ENCODE measurements at places on chromosomes 16 and 17.
A peak's percentile ranks its signal among the peaks of the same experiment; 100 is the strongest.

DNA sequence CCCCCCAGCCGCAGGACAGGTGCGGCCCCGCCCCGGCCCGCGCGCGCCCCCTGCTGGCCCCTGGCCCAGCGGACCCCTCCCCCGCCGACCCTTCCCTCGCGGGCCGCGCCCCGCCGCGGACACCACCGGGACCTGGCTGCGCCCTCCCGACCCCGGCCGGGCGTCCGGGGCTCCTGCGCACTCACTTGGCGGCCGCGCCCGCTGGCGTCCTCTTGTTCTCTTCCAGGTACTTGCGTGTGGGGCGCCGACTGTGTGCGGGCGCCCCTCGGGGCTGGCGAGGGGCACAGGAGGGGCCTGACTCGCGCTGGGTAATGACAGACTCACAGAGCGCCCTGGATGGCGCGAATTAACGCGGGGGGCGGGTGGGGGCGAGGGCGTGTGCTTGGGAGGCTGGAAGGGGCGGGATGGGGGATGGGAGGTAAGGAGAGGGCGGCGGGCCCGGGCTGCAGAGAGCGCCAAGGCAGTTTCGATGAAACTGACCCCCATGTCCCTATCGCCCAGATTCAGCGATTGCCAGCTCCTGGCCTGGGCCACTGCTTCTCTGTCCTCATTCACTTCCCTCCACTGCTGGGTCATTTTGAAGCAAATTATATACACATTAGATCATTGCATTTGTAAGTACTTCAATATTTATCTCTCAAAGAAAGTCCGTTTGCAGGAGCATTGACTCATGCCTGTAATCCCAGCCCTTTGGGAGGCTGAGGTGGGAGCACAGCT is 445 bp upstream of the DBNDD1 start:
- no peak for DNase-seq

DNA sequence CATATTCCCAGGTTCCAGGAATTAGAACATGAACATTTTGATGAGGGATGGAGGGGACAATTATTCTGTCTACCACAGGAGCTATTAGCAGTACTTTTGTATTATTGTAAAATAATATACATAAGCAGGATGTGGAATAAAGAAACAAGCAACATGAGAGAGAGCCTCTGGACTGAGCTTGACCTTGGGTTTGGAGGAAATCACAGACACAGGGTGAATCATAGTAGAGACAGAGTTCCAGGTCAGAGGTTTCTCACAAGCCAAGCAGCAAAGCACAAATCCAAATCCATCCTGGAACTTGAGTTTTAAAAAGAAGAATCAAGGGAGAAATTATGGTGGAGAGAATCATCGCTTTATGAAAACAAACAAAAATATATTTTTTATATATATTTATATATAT is 5.1 kb downstream of the KRT31 start:
- DNase-seq: no peak

DNA sequence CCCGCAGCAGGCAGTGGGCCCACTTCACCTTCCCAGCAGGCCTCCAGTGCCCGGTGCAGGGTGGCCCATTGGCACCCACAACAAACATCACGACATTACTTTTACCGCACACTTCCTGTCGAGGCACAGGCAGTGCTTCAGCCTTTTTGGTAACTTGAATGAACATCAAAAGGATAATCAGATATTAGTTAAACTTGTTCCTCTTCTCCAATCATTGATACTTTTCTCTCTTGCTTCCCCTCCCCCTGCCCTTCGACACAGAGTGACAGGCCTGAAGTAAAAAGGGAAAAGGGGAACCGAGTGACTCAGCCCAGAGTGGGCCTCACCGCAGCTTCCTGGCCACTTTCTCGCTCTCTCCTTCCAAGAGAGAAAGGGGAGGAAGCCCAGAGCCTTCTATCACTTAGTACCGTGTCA is 507.0 kb downstream of the MAF start:
- DNase-seq: peak; percentile 88

GRCh38 chr16:22874394-22874793 is 60.4 kb downstream of the HS3ST2 start:
- no peak for DNase-seq

- no peak for DNase-seq
These were observed 8.5 kb downstream of the OSBPL7 start for GRCh38 chr17:47813077-47813476.

- DNase-seq: no peak
These were observed 89.5 kb downstream of the VAT1L start for GRCh38 chr16:77877712-77878347.

- DNase-seq: no peak
These were observed 37.7 kb downstream of the C16orf78 start for GRCh38 chr16:49411121-49411970.

GRCh38 chr16:12652924-12653323 is 150.8 kb downstream of the CPPED1 start:
- DNase-seq: no peak

DNA sequence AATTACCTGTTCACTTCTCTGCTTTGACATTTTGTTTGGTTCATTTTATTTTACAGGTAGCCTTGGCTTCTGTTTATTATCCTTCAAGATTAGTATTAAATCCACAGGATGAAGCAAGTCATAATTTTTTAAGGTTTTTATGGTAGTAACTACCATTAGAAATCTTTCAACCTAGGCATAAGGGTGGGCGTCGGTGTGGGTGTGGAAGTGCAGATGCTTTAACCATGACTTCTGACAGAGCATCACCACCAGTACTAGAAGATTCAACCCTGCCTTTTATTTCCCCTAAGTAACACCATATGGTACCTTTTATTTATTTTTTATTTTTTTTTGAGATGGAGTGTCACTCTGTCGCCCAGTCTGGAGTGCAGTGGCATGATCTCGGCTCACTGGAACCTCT is 22.7 kb downstream of the AP2B1 start:
- DNase-seq: no peak

- DNase-seq: no peak
These were observed 49.6 kb upstream of the CLEC19A start for GRCh38 chr16:19235886-19236285.

GRCh38 chr16:2194166-2194834 is 2.1 kb downstream of the CASKIN1 start:
- DNase-seq: no peak

GRCh38 chr16:67036323-67036741 is 7.4 kb downstream of the CBFB start:
- DNase-seq: no peak

DNA sequence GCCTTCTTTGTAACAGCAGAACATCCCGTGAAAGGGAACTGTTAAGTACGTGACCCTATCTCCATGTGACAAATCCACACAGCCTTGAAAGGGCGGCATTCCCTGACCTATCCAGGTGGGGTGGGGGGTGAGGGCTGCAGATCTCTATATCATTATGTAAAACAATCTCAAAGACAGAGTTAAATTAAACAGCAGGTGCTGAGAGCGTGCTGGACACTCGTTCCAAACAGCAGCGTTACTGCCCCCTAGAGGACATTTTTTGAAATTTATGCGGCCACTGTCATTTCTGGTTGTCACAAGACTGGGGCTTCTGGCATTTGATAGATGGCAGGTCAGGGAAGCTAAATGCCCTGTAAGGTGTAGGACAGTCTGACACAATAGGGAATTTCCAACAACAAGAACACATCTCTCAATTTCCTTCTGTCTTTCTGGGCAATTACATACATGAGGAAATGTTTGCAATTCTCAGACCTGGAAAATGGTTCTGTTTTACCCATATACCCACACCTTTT is 6.7 kb upstream of the SLC25A39 start:
- peak; percentile 89 for DNase-seq

- no peak for DNase-seq
These were observed 501 bp upstream of the AP2B1 start for GRCh38 chr17:35586569-35587073.

GRCh38 chr16:6722786-6723185 is 609.9 kb upstream of the RBFOX1 start:
- no peak for DNase-seq

- DNase-seq: no peak
These were observed 4.6 kb downstream of the ANKRD13B start for GRCh38 chr17:29597361-29598172.

GRCh38 chr16:78446992-78447563 is 347.6 kb downstream of the WWOX start:
- no peak for DNase-seq

GRCh38 chr16:67780847-67781564 is 25.4 kb downstream of the RANBP10 start:
- no peak for DNase-seq

DNA sequence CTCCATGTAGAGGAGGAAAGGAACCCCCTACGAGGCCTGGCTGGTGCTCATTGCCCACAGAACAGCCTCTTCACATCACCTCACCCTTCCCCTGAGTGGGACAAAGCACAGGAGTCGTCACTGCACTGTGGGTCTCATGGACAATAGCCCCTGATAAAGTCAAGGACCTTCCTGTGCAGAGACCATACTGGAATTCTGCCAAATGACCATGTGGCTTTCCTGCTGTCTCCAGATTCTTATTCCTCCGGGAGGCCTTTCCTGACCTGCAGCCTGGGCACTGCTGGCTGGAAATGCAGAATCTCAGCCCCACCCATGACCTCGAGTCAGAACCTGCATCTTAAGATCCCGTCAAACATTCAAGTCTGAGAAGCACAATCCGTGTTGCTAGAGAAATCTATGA is 60.5 kb upstream of the ERN1 start:
- DNase-seq: no peak

DNA sequence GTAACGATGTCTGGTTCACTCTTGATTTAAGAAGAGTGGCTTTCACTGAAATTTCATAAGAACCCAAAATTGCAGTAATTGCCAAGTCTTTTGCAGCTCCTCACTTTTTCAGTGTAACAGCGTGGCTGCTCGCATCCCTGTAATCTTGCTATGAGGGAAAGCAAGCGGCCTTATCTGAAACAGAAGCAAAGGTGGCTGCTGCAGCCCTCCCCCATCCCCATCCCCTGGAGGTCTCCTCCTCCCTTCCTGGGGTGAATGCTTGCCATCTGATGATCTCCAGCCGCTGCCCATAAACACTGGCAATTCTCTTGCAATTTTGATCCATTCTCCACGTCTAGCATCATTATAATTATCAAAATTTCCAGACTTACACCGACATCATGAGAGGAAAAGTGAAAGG is 182.5 kb upstream of the ASIC2 start:
- DNase-seq: no peak

GRCh38 chr17:50908140-50908859 is 42.1 kb upstream of the TOB1 start:
- no peak for DNase-seq
